ENCODE measurements at places on chromosomes 12 and 14.

DNA sequence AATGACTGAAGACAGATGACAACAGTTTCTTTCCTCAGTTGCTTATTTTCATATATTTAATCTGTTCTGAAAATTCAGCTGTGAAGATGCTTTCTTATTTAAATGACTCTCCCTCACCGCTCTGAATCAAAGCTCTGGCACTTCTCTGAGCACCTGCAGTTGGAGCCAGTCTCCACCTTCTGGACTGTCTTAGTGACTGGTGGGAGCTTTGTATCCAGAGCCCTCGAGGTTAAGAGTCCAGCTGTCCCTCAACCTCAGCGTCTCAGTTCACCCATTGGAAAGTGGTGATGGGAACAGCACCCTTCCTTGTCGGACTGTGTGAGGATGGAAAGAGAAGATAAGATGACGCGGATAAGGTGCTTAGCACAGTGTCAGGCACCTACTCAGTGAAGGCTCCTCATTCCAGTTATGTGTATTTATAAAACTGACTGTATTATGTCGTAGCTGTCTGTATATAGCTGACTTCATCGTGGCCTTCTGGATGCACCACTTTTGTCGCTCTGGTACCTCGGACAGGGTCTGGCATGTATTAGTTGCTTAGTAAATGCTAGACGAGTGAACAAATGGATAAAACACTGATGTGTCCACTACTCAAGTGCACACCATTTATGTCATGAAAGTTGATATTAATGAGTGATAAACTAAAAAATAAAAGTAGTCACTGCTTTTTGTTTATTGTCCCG, 34.5 kb downstream of the ELK3 start:
- DNase-seq = no peak

- DNase-seq = no peak
These were observed 52.3 kb downstream of the VEZT start for GRCh38 chr12:95269892-95270291.

GRCh38 chr14:85576848-85577542, 47.1 kb downstream of the FLRT2 start:
- no peak for DNase-seq

- DNase-seq = no peak
These were observed 2.5 kb downstream of the CDCA4 start for GRCh38 chr14:105018414-105018813.

GRCh38 chr14:76484355-76484754, 108.4 kb downstream of the ESRRB start:
- no peak for DNase-seq

- no peak for DNase-seq
These were observed 237.7 kb downstream of the GXYLT1 start for GRCh38 chr12:41907021-41907420.

Measured in stimulated activated CD8-positive, alpha-beta memory T cell treated with anti-CD3 and anti-CD28 coated beads, Interleukin-7, amount 100 ng/mL, for 1 hour (primary cell).